Dermis microvascular lymphatic vessel endothelial cell (primary cell): ENCODE measurements at places on chromosomes 4 and X. TPM values are rescaled to one million over a fixed set of nuclear protein-coding genes. Genes with fewer than 3 reads are reported as not detected.

GRCh38 chr4:55794053-55794452, 25.5 kb upstream of the EXOC1L start:
- no peak for DNase-seq

The RADX gene
- total RNA-seq: under 0.01 and 0.26 TPM in 2 replicates

GRCh38 chr4:134540588-134540987, 339.0 kb upstream of the PABPC4L start:
- DNase-seq: no peak

DNA sequence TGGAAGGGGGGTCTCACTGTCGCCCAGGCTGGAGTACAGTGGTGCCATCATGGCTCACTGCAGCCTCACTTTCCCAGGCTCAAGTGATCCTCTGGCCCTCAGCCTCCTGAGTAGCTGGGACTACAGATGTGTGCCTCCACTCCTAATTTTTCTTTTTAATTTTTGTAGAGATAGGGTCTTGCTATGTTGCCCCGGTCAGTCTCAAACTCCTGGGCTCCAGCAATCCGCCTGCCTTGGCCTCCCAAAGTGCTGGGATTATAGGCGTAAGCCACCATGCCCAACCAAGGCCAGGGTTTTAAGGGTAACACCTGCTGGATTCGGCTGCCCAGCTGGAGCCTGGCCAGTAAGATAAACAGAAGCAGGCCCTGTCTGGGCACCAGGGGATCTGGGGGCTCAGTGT, 3.4 kb downstream of the TREX2 start:
- no peak for DNase-seq

The INTU gene
- total RNA-seq: 1.0 and 1.5 TPM in 2 replicates

DNA sequence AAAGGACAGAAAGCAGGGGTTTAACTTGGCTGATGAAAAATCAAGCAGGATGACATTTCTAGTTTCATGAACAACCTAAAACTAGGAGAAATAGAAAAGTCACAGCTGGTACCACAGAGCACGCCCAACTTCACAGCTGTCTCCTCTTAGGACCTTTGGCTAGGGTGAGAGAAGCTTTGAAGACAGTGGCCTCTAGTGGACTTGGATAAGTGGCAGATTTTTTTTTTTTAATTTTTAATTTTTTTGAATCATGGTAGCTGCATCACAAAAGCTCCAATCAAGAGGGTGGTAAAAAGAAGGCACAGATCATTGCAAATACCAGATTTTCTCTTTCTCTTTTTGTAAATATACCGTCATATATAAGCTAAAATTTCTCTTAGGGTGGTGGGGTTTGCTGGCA, 20.2 kb upstream of the MAP3K15 start:
- no peak for DNase-seq

The AADAT gene
- 0.51 and 1.4 TPM in 2 replicates for total RNA-seq

The PGRMC1 gene
- total RNA-seq: 72.7 and 80.5 TPM in 2 replicates

The CHRDL1 gene
- total RNA-seq: under 0.01 TPM in 1 of 2 replicates, not detected in the other
